ENCODE measurements at places on chromosomes 1 and 21.

DNA sequence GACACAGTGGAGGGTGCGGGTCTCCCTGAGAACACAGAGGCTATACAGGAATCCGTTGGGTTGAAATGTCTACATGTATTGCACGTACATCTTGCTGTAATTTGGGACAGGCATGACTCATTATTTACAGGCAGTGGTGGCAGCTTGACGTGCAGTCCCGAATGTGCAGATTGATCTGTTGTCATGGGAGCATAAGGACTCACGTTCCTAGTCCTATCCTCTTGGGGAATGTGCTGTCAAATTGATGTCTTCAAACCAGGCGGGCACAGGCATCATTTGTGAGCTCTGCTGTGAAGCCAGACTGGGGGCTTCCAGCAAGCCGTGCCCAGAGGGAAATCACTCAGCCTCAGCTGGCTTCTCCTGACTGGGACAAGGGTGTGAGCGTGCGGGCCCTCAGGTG lies 40.5 kb downstream of the S100B start:
- no peak for DNase-seq

DNA sequence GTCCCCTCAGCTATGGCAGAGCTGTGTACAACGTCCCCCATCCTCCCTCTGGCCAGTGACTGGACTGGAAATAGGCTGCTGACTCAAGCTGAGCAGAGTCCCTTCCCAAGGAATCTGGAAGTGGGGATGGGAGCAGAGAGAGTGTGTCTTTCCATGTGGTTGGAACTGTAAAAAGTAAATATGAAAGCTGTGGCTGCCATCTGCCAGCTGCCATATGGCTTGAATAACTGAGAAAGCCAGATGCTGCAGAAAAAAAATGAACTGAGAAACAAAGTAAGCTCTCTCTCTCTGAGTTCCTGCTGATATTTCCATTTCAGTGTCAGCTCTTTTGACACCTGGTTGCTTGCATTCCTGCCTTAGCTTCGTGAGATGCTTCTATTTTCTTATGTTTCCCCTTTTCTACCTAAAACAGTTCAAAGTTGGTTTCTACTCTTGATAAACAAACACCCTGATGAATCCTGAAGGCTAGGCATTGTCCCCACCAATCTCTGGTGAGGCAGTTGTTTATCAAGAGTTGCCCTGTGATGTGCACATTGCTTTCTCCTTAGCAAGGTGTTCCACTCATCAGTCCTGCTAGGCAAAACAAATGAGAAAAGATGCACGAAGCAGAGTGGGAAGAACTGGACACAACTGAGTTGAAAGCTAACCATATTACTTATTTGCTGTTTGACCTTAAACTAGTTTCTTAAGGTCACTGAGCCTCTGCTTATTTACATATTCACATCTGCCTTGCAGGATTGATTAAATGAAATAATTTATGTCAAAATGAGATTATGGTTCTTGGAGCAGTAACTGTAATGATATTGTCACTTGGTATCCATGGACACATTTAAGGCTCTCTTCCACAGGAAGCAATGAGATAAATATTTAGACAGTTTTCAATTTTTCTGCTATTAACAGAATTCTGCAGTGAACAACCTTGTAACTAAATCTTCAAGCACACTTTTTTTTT lies 16.6 kb upstream of the DR1 start:
- DNase-seq = no peak

DNA sequence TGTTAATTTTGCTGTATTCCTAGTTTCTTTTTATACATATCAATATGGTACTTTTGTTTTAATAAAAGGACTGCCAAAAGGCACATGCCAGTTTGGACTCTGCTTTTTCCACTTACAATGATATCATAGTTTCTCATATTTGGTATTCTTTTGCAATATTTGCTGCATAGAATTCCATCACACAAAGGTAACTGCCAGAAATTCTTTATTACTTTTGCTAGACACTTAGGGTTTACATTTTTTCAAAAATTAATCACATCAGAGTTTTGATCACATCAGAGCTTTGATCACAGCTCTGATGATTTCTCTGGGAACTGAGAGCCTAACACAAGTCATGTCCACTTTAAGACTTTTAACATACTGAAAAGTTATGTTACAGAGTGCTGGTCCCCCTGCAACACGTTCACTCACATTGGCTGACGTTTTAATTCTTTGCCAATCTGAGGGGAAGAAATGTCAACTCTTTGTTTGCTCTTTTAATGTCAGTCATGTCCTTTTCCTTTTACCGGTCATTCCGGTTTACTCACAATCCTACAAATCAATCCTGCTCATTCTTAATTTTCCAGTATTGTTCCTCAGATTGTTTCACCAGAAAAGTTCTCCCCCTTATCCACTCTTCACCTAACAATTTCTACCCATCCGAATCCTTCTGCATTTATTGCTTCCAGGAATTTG lies 1.1 kb upstream of the CD46 start:
- no peak for DNase-seq

DNA sequence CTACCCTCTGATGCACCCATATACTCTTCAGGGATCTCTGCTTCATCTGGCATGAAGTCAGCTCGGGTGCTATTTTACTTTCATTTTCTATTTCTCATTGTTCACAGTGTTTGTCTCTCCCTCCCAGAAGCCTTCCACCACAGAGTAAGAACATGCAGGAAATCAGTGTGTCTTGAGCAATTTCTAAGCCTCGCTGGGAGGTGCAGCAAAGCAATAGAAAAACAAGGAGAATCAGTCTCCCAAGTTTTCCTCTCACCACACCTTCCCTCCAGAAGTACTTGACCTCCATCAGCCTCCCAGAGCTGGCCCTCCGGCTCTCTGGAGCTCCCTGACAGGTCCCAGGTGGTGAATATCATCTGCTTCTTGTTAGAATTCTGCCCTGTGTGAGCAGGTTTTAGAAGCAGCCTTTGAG lies 594.7 kb upstream of the CAMK1G start:
- no peak for DNase-seq

GRCh38 chr1:203040513-203041275 lies 14.4 kb downstream of the PPFIA4 start:
- DNase-seq = peak; percentile 4

- no peak for DNase-seq
Observed at GRCh38 chr1:98034505-98034904, 113.7 kb upstream of the DPYD start.

DNA sequence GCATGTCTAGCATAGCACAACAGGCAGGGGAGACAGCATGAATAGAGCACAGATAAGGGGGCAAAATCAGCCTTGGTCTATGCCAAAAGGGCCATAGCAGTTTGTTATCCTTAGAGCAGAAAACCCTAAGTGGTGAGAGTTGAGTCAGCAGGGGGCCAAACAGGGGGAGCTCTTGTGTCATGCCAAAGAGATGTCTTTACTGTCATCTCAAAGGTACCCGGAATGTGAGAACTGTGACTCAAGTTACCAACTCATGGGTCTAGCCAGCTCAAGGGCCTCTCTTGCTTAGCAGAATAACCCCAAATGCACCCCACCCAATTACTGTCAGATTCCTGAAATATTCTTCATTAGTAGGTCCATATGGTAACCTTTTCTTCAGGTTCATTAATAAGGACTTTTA lies 45.9 kb upstream of the NRDC start:
- no peak for DNase-seq

DNA sequence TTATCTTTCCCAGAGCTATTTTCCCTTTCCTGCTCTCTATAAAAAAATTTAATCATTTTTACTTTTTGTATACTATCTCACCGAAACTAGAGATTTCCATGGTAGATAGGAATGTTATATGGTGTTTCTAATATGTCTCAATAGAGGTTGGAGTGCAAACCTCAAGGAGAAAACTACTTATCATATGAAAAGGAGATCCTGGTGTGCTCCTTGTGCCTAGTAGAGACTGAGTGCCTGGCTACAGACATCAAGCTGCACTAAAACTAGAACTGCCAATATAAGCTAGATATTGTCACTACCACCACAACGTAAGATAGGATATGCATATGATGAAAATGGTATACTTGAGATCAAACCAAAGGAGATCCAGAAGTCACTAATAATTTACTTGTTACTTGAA lies 67.0 kb downstream of the RGS18 start:
- DNase-seq = no peak

DNA sequence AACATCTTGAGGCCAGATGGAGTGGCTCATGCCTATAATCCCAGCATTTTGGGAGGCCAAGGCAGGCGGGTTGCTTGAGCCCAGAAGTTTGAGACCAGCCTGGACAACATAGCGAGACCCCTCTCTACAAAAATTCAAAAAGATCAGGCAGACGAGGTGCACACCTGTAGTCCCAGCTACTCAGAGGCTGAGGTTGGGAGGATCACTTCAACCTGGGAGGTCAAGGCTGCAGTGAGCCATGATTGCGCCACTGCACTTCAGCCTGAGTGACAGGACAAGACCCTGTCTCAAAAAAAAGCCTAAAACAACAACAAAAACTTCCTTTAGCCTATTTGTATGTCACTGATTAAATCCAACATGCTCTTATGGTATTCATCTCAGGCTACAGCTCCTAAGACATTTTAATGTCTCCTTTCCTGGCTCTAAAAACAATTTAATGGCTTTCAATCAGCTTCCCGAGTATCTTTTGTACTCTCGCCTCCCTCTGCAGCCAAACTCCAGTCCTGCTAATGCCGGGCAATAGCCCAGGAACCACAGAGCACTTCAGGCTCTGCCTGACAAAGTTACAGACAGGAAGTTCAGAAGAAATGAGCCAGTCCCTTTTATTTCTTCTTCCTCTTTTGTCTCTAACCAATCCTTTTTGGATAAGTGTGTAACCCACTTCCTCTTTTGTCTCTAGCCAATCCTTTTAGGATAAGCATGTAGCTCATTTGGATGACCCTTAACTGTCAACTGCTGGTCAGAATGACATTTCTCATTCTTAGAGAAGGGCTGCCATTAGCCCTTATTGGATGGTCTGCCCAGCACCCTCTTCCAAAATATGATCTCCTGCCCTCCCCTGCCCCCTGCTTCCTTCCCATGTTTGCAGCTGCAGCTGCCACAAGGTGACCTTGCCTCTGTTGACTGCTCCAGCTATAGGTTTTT lies 6.6 kb upstream of the DOP1B start:
- DNase-seq = no peak

GRCh38 chr1:241721011-241721410 lies 68.9 kb downstream of the WDR64 start:
- no peak for DNase-seq

DNA sequence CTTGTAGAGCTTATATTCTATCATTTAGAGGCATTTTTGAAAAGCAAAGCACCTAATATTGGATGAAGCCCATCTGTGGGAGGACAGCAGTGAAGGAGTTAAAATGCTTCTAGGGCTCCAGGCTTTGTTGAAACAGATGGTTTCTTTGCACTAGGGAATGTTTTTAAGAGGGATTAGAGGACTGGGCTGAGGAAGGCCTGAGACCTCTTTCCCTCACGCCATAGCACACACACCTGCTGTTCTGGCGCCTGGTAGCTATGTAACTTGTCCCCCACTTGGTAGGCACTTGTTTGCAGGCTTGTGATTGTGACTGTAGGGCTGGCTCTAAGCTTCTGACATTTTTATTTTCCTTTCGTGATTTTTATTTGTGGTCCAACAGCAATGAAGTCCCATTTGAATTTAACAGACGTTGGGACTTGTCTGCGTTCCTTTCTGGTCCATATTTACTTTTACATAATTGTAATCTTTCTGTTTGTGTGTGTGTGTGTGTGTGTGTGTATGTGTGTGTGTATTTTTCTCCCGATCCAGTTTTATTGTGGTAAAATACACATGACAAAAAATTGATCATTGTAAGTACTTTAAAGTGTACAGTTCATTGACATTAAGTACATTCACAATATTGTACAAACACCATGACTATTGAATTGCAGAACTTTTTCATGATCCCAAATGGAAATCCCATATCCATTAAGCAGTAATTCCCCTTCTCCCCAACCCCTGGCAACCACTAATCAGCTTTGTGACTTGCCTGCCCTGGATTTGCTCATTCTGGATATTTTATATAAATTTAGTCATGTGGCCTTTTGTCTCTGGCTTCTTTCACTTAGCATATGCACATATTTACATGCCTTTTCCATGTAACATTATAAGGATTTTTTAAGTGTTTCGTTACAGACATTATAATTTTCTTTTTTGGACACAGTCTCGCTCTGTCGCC lies 33.5 kb upstream of the MACF1 start:
- DNase-seq = no peak

- no peak for DNase-seq
Observed at GRCh38 chr21:30468900-30469714, 11.1 kb downstream of the KRTAP19-1 start.

- DNase-seq = no peak
Observed at GRCh38 chr1:178630417-178630816, 94.6 kb upstream of the RALGPS2 start.

- DNase-seq = no peak
Observed at GRCh38 chr1:81525085-81525484, 275.6 kb upstream of the ADGRL2 start.

DNA sequence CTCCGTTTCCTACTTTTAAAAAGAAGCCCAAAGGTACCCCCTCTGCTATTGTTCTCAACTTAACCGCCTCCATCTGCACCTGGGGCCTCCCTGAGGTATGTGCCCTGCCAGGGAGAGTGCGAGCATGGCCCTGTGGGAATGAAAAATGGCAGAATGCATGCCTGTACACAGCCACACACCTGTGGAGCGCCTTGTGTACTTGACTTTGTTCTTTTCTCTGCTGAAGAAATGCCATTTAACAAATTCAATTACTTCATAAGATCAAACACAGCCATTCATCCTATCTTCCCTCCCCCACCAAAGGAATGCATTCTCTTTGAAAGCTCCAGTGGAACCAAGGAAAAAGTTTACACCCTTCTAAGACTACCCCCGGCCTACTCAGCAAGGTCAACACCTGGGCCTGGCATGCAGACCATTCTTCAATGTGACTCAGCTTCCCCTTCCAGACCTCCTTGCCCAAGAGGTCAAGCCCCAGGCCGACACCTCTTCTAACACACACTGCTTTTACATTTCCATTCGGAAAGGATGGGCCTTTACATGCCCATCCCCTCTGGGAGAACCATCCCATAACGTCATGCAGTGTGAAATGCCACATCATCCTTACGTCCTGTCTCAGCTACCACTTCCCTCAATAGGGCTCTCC lies 123.7 kb downstream of the SMYD2 start:
- DNase-seq = no peak

DNA sequence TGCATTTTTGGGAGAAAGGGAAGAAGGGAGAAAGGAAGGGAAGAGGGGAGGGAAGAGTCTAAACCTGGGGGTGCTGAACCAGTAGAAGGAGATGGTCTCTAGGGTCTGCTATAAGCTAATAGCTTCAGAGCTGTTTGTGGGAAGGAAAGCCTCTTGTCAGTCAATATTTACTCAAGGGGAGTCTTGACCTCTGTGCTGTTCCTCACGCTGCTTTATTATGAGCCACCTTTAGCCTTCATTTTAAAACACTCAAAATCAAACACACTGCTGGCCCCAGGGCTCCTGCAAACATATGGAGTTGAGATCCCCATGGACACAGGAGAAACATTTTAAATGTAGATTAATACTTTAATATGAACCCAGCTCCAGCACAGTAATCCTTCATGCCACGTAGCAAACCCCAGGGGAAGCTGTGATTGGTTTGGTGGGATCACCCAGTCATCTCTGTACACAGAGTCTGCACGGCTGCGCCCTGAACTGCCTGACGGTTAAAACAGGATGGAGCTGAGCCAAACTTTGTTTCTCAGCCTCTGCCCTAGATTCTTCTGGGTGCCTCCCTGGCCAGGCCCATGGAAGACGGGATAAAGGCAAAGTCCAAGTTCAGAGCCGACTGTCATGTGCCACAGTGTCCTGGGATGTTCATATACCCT lies 40.2 kb upstream of the VWA5B1 start:
- DNase-seq = no peak

- no peak for DNase-seq
Observed at GRCh38 chr21:29102791-29103257, 27.6 kb upstream of the MAP3K7CL start.

Data from omental fat pad (tissue), 4 donors.